NCI-H1694 (cell line): ENCODE measurements at places on chromosomes 3 and 15.

DNA sequence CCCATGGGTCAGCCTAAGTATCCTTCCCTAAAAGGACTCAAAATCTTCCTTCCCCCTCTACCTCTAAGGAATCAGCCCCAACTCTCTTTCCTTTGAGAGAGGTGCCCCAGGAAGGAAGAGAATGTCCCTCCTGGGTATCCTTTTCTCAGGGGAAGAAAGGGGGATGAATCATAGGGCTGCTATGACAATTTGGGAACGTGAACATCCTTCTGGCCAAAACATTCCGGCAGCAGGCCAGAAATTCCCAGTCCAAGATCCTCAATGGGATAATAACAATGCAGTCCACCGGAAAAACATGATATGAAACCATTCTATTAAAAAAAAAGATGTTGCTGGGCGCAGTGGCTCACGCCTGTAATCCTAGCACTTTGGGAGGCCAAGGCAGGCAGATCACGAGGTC, 50.8 kb upstream of the CACNA2D3 start:
- DNase-seq = no peak

DNA sequence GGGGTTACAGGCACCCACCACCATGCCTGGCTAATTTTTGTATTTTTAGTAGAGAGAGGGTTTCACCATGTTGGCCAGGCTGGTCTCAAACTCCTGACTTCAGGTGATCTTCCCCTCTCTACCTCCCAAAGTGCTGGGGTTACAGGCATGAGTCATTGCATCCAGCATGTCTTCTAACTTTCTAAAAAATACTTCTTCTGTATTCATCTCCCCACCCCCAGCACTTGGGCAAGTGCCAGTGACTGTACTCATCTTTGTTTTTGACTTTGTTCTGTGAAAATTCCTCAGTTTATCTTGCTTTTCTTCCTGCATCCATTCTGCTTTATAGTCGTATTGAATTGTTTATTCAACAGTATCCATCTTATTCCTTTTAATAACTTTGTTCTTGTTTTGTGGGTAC, 47.6 kb downstream of the ARIH1 start:
- DNase-seq = no peak

- no peak for DNase-seq
Measured at GRCh38 chr3:105813710-105814109, 55.1 kb downstream of the CBLB start.

DNA sequence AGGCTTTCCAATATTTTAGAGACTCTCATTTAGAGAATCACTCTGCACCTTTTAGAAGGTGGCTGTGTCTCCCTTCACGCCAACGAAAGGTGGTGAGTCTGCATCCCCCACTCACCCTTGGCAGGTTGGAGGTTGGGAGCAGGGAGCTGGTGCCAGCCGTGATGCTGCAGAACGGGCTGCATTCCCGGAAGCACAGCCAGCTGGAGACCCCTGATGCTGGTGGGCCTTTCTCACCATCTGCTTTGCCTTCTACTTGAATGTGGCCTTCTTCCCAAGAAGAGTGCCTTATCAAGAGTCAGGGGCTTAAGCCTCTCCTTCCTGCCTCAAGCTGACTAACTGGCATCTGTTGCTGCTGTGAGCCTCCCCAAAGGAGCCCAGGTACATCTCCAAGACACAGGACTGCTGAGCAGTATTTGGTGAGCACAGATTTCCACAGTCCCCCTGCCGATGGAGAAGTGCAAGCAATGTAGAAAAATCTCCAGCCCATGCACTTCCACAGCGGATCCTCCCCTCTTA, 17.7 kb upstream of the HEG1 start:
- DNase-seq = peak; percentile 84

DNA sequence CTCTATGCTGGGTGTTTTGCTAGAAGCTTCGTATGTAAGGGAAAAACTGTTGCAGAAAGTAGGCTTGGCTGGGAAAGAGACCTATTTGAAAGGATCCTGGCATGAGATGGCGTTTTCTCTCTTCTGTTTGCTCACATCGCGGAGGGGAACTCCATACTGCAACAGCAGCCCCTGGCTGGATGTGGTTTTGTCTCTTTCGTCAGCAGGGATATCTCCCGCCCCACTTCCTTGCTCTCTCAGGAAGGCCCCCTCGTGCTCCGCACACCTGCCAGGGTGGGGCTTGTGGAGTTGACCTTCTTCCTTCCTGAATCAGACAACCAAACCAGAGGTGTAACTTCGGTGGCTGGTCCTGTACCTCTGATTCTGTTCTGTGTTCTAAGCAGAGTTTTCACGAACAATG, 26.4 kb upstream of the MYZAP start:
- no peak for DNase-seq

GRCh38 chr3:185405664-185406063, 42.7 kb downstream of the MAP3K13 start:
- DNase-seq = no peak

- DNase-seq = no peak
Measured at GRCh38 chr3:108182339-108182738, 39.9 kb downstream of the IFT57 start.

DNA sequence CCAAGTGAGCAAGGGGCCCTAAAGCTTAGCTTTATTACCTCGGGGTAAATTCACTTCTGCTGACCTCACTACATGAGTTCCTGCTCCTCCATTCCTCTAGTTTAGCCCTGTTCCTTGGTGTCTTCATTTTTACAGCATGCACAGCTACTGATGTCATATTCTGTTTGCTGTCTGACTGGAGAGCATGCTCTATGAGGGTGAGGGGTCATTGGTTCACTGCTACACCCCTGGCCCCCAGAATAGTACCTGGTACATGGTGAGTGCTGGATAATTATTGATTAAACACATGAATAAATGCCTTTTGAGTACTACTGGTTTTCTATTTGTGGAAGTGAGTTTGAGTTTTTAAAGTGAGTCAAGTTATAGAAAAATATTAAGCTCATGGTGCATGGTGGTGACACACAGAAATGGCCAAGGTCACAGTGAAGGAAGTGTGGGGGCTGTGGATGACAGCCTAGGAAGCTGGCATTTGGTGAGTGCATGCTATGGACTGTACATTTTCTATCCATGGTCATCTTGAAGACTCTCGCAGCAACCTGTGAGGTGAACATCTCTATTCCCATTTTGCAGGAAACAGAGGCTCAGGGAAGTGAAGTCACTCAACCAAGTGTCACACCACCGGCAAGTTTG, 34.0 kb downstream of the RPLP1 start:
- DNase-seq = no peak

DNA sequence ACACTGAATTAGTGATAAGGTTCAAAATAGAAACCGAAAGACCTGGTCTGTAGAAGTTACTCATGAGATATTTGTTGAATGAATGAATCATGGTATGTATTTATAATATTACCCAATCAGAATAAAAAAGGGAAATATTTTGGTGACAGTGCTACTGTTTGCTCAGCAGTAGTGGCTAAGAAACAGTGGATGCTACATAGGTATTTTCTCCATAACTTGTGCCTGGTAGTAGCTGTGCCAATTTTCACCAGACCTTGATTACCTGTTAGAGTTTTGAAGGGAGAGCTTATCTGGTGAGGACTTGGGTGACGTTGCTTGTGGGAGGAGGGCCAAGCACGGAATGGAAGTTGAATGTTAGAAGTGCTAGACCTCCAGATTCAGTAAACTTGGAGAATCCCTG, 14.3 kb downstream of the LIMD1 start:
- no peak for DNase-seq

GRCh38 chr15:52734329-52734728, 55.1 kb upstream of the ATOSA start:
- no peak for DNase-seq

- no peak for DNase-seq
Measured at GRCh38 chr3:29195056-29195455, 85.8 kb upstream of the RBMS3 start.

DNA sequence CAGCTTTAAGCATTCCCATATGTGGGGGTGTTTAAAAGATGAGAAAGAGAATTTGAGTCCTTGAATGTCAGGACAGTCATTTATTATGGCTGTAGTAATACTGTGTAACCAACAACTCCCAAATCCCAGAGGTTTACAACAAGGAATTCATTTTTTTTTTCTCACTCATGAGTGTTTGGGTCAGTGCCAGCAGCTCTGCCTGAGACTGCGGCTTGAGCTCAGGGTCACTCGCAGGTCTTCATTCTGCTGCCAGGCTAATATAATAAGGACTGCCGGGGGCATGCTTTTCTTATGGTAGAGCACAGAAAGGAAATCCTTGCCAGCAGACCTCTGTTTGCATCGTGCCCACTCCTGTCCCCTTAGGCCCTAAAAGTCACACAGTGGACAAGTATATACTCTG, 277.9 kb upstream of the LMCD1 start:
- DNase-seq = no peak

GRCh38 chr3:52317208-52318000, 1.3 kb downstream of the DNAH1 start:
- DNase-seq = no peak

DNA sequence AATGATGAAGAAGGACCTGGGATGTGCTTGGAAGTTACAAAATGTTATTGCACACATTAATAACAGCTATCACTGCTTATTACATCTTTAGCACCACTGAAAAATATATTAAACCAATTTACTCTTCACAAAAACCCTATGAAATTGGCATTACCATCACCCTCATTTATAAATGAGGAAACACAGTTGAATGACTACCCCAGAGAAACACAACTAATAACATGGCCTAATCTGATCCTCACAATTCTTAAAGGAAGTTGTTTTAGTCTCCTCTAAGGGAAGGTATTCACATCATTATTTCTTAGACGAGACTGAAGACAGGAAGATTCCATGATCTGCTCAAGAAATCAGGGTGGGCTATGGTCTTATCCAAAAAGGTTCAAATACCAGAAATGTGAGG, 35.9 kb downstream of the INO80 start:
- DNase-seq = no peak

DNA sequence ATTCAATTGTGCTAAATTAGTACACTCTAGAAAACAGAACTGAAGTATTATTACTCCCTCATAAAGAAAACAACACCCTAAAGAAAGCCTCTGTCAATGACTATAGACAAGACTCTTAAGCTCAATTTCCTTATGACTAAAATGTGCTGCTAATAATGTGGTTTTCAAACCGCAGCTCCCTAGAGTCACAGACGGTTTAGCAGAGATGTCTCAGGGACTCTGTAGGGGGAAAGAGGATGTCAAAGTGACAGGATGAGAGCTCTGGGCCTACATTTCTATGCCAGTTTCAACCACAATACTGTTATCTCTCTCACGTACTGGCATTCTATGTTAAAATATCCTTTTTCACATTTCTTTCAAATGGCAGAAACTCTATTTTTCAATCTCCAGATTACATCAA, 37.6 kb upstream of the WDR49 start:
- DNase-seq = no peak

- no peak for DNase-seq
Measured at GRCh38 chr15:91988071-91988470, 134.6 kb downstream of the SLCO3A1 start.

DNA sequence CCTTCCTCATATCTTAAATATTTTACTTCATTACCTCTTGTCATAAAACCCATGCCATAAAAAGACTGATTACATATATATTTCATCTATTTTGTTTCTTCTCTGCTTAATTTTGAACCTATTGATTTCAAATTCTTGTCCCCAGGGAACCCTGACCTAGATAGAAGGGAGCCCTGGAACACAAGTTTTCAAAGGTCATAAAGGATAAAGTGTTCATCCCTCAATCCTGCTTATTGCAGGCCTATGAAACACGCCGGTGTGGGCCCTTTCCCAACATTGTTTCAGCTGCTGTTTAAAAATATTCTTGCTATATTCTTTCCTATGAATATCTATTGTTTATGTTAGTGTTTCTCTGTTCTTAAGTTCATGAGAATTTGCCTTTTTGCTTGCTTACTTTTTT, 1389.5 kb upstream of the GBE1 start:
- no peak for DNase-seq

DNA sequence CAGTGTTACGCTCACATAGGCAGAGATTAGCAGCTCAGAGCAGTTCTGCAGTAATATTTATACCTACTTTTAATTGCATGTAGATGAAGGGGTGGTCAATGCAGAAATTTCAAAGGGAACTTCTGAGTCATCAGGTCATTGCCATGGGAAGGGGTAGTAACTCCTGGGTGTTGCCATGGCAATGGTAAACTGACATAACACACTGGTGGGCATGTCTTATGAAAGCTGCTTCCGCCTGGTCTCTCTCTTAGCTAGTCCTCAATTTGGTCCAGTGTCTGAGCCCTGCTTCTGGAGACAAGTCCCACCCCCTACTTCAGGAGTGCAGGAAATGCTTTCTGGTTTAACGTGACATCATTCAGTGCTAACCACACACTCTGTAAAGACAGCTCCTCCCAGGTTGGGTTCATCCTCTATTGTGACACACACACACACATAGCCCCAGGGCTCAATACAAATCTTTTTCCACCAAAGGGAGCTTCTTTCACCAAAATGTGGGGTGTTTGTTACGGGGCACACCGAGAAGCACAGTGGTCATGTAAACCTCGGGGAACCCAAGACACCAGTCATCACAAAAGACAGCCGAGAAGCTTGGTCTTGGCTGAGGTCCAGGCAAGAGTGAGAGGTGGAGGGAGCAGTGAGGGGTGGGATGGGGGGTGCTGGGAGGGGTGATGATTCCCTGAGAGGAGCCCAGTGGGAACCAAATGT, 74.5 kb downstream of the TLE3 start:
- DNase-seq = no peak

DNA sequence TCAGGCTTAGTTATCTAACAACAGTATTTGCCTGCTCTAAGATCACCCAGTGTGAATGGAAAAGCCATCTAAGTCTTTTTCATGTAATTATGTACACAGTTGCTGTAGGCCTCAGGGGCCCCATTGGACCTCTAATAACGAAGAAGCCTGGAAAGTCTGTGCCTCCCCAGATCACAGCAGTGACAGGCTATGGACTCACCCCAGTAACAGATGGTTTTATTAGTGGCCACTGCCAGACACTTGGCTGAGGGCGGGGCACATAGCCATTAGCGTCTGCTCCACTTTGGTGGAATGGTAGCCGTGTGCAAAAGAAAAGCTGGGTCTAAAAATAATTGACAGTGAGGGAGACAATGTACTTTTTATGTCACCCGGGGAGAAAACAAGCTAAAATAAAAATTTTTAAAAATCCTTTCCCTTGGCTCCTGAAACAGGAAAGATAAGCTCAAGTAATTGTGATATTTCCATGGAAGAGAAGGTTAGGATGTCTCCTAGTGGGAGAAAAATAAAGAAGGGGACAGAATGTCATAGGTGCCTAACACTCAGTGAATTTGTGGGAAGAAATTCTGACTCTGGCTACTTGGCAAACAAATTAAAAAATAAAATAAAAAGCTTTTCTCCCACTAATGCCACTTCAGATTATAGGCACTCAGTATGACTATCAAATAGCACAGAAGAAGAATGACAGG, 44.3 kb upstream of the ZNF385D start:
- DNase-seq = no peak

- peak; percentile 63 for DNase-seq
Measured at GRCh38 chr3:15557511-15557946, 36.0 kb upstream of the COLQ start.

- DNase-seq = no peak
Measured at GRCh38 chr3:55235416-55235815, 251.7 kb downstream of the WNT5A start.

- no peak for DNase-seq
Measured at GRCh38 chr3:82294609-82295008, 533.2 kb upstream of the GBE1 start.

DNA sequence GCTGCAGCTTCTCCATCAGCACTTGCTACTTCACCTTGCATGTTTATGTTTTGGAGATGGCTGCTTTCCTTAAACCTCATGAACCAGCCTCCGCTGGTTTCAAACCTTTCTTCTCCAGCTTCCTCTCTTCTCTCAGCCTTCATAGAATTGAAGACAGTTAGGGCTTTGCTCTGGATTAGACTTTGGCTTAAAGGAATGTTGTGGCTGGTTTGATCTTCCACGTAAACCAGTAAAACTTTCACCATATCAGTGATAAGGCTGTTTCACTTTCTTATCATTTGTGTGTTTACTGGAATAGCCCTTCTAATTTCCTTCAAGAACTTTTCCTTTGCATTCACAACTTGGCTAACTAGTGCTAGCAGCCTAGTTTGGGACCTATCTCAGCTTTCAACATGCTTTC, 11.7 kb upstream of the GNAT1 start:
- no peak for DNase-seq
